Dermis blood vessel endothelial cell (primary cell): ENCODE measurements at places on chromosomes 7 and 10. TPM values are rescaled to one million over a fixed set of nuclear protein-coding genes. Genes with fewer than 3 reads are reported as not detected.

The MRC1 gene
- total RNA-seq: 156 and 249 TPM in 2 replicates

The HMX3 gene
- total RNA-seq: not detected in 2 replicates

The POLD2 gene
- total RNA-seq: 44.4 and 89.1 TPM in 2 replicates

The OTUD1 gene
- 8.4 and 9.9 TPM in 2 replicates for total RNA-seq

The AKR1C3 gene
- total RNA-seq: 119 and 237 TPM in 2 replicates

The CLCN1 gene
- total RNA-seq: not detected in 2 replicates

The ADCY1 gene
- 0.17 and 0.93 TPM in 2 replicates for total RNA-seq

The NEUROG3 gene
- total RNA-seq: not detected in 2 replicates

The NKX2-3 gene
- not detected in 2 replicates for total RNA-seq

The PIP gene
- not detected in 2 replicates for total RNA-seq

The RSPH10B2 gene
- total RNA-seq: 0.19 and 0.34 TPM in 2 replicates

The NUTM2B gene
- total RNA-seq: 0.33 and 0.51 TPM in 2 replicates

The SRRM3 gene
- total RNA-seq: 2.0 and 2.2 TPM in 2 replicates

The NPC1L1 gene
- not detected in 2 replicates for total RNA-seq

The MMD2 gene
- total RNA-seq: not detected in 2 replicates

The OPALIN gene
- total RNA-seq: not detected in 2 replicates

The NYAP1 gene
- 4.3 and 5.4 TPM in 2 replicates for total RNA-seq

The IFIT1B gene
- total RNA-seq: not detected in 2 replicates

The OR2A1 gene
- total RNA-seq: not detected in 2 replicates

The TYSND1 gene
- total RNA-seq: 6.8 and 7.1 TPM in 2 replicates

The GDF10 gene
- not detected in 2 replicates for total RNA-seq

The ARHGEF35 gene
- total RNA-seq: under 0.01 and 0.23 TPM in 2 replicates

The GDF2 gene
- total RNA-seq: not detected in 2 replicates

The POU6F2 gene
- not detected in 2 replicates for total RNA-seq

The GHRHR gene
- 0.09 TPM in 1 of 2 replicates, not detected in the other for total RNA-seq

The GRID2IP gene
- 0.05 TPM in 1 of 2 replicates, not detected in the other for total RNA-seq

The IGFBP1 gene
- 0.34 and 0.47 TPM in 2 replicates for total RNA-seq
